ENCODE measurements at places on chromosomes 2 and 18.

DNA sequence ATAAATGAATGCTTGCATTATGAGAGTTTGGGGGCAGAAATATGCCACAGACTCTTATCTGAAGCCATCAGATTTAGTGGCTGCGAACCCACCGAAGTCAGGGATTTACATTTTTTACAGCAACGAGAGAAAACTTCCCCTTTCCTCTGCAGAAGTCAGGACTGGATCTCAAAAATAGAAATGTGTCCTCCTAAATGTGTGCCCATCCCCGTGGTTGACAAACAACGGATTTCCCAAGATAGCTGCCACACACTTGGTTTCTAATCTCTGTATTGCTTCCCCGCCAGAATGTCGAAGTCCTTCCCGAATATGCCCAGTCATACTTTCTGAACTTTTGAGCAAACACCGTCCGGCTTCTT is 879 bp upstream of the ADAM23 start:
- DNase-seq: no peak

GRCh38 chr2:224948005-224948404 is 94.3 kb downstream of the DOCK10 start:
- DNase-seq: no peak

DNA sequence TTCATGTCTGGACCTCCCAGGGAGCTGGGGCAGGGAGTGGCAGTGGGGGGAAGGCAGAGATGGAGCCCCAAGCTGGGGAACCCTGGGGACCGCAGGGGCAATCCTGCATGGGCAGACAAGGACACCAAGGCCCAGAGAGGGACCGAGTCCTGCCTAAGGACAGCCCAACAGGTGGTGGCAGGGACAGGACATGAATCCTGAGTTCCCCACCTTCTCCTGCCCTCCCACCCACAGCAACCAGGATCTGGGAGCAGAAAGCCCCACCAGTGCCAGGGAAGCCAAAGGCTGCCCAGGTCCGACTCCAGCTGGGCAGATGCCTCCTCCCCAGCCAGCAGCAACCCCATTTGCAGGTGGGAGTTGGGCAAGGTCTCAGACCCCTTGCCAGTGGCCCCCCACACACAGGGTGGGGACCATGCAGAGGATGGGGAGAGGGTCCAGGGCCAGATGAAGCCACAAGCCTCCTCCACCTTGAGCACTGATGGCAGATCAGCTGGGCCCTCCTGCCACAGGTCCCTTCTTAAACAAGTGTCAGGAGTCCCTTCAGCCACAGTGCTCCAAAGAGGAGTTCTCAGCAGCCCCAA is 6.3 kb downstream of the ADRA2B start:
- no peak for DNase-seq

DNA sequence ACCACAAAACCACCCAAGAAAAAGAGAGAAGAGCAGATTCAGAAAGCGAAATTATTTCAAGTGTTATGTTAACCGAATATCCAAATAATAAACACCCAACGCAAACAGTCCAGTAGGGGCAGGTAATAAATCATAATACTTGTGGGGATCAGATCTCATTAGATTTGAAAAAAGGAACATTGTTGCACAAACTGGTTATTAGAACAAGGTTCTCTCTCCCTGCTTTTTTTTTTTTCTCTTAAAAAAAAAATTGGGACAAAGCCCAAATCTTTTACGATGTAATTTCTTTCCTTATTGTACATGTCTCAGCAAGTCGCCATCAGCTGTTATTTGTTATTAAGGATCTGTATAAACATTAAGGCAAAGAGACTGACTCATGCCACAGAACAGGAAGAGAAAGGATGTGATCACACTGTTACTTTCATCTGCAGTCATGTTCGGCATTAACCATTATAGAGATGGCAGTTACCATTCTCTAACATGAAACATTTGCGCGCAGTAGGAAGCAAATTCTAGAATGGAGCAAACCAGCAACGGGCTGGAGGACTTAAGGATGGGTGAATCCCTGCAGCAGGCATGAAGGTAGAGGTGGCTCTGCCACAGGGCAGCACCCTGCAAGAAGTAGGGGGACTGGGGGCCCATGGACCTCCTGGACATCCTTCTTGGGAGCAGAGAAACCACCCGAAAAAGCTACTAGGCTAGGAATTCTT is 42.0 kb downstream of the EPHA4 start:
- no peak for DNase-seq

DNA sequence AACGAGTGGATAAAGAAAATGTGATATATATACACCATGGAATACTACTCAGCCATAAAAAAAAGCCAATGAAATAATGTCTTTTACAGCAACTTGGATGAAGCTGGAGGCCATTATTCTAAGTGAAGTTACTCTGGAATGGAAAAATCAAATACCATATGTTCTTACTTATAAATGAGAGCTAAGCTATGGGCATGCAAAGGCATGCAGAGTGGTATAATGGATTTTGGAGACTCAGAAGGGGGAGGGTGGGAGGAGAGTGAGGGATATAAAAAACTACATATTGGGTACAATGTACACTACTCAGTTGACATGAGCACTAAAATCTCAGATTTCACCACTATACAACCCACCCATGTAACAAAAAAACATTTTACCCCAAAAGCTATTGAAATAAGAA is 1.7 kb upstream of the MSGN1 start:
- no peak for DNase-seq

DNA sequence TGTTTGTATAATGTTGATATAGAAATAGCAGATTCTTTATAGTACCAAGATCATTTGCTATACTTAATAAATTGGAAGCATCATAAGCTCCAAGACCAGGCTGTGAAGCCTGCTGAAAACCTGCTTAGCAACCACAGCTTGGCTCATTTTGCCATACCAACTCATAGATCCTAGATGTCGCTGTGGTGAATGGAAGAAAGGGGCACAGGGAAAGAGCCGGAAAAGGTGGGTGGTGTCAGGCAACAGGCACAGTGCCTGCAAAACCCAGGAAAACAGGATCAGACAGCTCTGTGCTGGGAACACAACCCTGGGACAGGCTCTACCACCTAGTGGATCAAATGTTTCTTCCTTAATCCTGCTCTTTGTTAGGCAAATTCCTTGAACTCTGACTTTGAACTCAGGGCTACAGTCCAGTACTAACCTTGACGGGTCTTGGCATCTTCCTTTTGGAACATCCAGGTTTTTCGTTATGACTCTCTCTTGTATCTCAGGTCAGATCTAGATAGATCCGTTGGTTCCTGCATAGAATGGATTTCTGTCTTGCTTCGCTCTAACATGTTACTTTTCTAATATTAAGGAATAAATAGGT is 31.6 kb downstream of the TWSG1 start:
- DNase-seq: no peak

DNA sequence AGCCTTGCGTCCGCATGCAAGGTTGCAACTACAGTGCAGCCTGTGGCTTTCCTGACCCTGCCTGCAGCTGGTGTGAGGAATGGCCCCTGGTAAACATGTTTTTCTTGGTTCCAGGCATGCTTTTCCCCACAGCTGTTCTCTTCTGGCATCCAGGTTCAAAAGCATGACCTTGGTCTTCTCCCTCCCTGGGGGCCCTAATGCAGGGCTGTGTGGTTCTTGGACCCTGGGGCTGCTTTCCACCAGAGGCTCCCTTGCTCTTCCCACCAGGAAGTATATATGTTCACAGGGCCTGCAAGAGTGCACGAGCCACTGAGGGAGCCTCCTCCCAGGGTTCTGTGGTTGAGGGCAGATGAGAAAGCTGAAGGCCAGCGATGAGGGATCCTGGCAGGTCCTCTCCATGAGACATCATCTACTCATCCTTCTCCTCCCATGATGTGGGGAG is 125.9 kb downstream of the BCL2L11 start:
- DNase-seq: no peak

GRCh38 chr2:239171643-239172042 is 229.2 kb downstream of the HDAC4 start:
- DNase-seq: no peak

GRCh38 chr2:227414846-227415245 is 27.1 kb upstream of the SCYGR1 start:
- no peak for DNase-seq

- DNase-seq: no peak
Measured at GRCh38 chr2:68751397-68752339, 17.1 kb downstream of the ARHGAP25 start.

GRCh38 chr2:149089068-149089467 is 50.6 kb downstream of the LYPD6B start:
- no peak for DNase-seq

DNA sequence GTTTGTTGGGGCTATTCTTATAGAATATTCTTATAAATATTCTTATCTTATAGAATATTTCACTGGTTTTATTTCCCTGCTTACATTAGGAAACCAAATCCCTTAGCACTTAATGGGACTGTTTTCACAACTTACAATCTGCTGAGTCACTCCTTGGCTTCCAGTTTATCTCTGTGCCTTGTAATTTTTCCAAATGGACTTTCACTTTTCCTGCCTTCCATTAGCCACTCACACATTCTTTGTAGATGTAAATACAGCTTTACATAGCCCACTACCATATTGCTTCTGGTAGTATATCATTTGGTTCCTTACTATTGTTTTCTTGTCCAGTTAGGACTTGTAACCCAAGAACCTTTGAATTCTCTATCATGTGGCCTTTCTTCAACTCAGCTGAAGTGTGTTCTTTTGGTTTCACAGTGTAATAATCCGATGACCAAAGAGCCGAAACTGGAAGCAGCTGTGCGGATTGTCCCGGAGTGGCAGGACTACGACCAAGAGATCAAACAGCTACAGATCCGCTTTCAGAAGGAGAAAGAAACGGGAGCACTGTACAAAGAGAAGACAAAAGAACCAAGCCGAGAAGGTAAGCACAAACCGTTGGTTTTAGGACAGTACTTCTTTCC is 96.1 kb downstream of the UGGT1 start:
- DNase-seq: no peak

GRCh38 chr2:227774011-227774624 is 28.4 kb downstream of the SCYGR8 start:
- DNase-seq: no peak

- no peak for DNase-seq
Measured at GRCh38 chr18:45449418-45450227, 165.7 kb upstream of the SLC14A2 start.

- no peak for DNase-seq
Measured at GRCh38 chr2:135798762-135799161, 38.2 kb downstream of the LCT start.

- no peak for DNase-seq
Measured at GRCh38 chr2:170820757-170821530, 4.3 kb downstream of the GAD1 start.

GRCh38 chr2:20515290-20516220 is 68.7 kb downstream of the RHOB start:
- no peak for DNase-seq

DNA sequence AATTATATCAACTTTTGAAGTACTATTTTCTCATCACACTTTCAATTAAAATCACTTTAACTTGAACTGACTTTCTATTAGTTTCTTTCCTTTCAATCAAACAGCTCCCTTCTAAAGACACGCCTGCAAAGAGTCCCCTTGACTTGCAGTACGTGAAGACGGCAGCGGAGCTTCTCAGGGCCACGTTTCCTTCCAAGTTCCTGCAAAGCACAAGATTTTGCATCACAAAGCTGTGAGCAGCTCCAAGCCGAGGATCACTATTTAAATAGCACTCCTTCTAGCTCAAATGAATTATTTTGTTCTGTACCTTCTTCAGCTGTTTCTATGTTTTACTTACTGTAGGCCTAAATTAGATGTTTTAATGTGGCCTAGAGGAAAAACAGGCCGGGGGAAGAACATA is 30.8 kb downstream of the SH3YL1 start:
- no peak for DNase-seq

DNA sequence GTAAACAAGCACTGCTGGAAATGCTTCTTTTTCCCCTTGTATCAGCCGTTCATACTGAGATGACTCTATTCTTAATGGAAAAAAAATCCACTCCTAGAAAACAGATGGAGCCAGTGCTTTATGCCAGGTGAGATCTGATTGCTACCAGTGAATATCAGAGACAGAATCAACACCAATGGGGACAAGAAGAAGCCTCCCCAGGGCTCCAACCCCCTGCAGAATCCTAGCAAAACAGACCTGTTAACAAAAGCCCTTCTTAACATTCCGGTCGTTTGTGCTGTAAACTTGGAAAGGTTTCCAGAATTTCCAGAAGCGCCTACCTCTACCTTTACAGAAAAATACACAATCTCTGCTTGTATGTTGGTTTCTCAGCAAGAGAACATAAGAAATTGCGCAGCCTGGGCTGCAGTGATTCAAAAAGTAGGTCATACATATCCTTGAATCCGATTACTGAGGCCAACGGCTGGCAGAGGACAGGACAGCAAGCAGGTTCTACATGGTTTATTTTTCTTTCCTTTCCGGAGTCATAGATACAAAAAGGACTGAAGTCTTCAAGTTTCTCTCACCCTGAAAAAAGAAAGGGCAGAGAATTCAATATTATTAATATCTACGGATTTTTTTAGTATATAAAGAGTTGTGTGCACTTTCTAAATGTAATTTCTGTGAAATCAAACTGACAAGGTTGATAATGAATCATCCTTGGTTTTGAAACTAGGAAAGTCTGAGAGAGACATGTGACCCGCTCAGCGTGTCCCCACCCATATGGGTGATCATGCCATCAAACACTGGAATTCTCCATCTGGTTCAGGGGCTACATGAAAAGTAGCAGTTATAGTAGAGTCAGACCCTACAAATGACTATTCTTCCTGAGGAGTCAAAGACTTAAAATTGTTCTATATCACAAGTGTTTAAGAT is 266.7 kb upstream of the MGAT5 start:
- DNase-seq: no peak

- DNase-seq: no peak
Measured at GRCh38 chr2:199848389-199849130, 2.4 kb downstream of the FTCDNL1 start.

DNA sequence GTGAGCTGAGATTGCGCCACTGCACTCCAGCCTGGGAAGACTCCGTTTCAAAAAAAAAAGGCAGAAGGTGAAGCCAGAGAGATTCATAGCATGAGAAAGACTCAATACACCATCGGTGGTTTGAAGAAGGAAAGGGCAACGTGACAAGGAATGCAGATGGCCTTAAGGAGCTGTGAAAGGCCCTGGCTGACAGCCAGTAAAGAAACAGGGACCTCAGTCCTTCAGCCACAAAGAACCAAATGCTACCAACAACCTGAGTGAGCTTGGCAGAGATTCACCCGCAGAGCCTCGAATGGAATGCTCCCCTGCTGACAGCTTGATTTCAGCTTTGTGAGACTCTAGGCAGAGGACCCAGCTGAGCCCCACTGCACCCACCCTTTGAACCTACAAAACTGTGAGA is 154.9 kb upstream of the NDUFV2 start:
- DNase-seq: no peak

- no peak for DNase-seq
Measured at GRCh38 chr2:238797537-238797936, 50.3 kb upstream of the TWIST2 start.

- DNase-seq: no peak
Measured at GRCh38 chr2:205657579-205657978, 24.7 kb upstream of the NRP2 start.

All from GM12878 (cell line).